Fibroblast of skin of scalp (primary cell): ENCODE measurements at places on chromosomes 7 and 10.

DNA sequence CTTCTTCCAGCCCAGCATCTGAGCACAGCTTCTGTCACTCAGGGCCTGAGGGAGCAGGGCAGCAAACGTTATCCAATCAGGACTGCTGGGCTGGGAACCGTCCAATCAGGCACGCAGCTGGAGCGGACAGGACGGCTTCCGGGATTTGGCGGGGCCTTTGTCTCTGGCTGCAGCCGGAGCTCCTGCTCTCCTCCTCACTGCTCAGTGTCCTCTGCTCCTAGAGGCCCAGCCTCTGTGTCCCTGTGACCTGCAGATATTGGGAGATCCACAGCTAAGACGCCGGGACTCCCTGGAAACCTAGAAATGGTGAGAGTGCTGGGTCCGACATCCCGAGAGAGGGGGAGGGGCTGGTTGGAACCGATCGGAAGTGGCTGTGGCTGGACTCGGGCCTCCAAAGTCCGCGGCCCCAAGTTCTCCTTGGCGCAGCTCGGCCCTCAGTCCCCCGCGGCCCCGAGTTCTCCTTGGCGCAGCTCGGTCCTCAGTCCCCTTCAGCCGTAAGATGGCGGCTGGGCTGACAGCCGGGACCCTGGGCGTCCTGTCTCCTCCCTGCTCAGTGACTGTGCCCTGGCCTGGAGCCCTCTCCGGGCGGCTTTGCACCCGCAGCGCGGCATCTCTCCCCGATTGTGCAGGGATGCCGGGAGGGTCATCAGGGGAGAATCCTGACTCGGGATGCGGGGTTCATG, at the start of gene ZNF107:
Gene ZNF107, plus strand, starts transcription at position 154 of the 683 bp plus-strand sequence. Its CDS starts 150 bp downstream, at position 304.
- DNase-seq: peak; percentile 94

DNA sequence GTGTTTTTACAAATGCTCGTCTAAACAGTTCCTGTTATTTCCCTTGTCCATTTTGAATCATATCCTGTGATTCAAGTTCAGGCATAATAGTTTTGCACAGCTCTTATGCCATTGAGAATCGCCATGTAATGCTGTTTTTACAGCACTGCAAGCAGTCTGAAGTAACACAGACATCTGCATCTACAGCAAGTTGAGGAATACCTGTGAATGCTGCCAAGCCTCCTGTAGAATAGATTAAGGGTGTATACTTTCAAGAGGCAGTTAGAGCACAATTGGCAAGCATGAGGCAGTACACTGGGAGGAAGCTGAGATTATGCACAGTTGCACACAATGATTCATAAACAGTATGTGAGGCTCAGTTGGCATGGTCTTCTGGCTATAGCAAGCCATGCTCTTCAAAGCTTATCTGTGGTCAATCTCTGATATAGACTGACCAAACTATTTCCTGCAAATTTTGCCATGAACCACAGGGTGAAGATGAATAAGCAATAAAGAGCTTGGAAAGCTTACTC, 121.9 kb upstream of the AKR1E2 start:
- peak; percentile 74 for DNase-seq

GRCh38 chr10:22683140-22683389, 31.3 kb downstream of the PIP4K2A start:
- DNase-seq: no peak

DNA sequence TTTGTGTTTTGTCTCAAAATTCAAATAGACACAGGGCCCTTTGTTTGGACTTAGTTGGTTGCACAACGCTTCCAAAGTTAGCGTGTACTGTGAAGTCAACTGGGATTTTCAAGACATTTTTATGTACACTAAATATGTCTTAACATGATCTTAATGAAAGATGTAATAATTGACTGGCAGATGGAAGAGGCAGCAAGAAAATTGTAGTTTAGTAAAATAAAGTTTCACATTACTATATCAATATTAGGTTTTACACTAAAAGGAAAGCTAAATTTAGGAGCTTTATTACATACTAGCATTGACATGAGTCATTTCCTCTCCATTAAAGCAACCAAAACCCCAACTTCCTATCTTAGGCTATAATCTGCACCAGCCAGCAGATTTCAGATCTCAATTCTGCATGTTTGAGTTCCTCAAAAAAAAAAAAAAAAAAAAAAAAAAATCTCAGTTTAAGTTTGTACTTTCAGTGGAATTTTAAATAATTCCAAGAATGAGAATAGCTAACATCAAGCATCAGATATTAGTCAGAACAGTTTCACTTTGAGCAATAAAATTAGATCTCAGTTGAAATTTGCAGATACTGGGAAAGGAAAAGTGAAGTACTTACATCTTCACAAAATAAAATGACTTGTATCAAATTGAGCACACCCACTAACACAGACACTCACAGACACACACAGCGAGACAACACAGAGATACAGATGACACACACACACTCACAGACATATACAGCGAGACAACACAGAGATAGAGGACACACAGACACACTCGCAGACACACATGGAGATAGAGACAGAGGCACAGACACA, 346.6 kb upstream of the KLF6 start:
- DNase-seq: peak; percentile 94

- DNase-seq: no peak
Observed at GRCh38 chr10:48501787-48502771, 102.8 kb downstream of the ARHGAP22 start.

- no peak for DNase-seq
Observed at GRCh38 chr10:43955002-43955596, 306.4 kb upstream of the ZNF32 start.

DNA sequence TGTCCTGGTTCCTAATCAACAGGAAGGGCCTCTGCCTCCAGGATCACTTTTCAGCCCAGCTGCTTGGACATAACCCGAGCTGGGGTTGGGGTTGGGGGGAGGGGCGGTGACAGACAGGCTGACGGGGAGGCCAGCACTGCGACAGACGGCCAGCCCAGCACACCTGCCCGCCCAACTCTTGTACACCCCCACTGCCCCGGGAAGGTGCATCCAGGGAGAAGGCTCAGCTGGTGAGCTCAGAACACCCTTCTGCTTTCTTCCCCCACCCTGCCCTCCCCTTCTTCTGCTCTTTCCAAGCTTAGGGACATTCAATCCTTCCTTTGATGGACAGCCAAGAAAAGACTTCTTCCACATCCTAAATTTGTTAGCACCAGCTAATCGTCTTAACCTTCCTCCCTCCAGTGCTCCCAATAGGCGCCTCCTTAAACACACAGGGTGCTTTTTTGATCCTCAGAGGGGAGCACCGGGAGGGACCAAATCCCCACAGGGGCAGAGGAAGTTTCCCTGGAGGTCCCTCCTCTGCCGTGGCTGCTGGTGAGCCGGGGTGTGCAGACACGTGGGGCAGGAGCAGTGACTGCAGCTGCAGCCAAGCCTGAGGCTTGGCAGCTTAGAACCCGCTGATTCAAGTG, 44.7 kb downstream of the COL13A1 start:
- DNase-seq: no peak

- no peak for DNase-seq
Observed at GRCh38 chr7:730501-731439, 3.7 kb upstream of the PRKAR1B start.

- peak; percentile 7 for DNase-seq
Observed at GRCh38 chr7:35252612-35253459, 1.1 kb downstream of the TBX20 start.

DNA sequence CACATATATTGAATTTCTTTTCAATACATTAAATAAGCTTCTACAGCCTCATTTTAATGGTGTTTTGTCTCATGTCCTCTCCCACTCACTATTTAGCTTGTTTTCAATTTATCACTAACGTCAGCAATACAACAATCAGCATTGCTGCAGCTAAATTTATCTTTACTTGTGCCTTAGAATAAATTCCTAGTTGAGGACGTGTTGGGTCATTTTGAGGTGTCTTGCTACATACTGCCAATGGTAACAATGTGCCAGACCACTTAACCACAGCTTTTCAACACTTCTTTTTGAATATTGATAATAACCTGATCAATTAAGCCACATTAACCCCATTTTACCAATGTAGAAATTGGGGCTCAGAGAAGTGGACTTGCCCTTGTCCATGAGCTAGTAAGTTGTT, 26.0 kb downstream of the FRMPD2 start:
- DNase-seq: no peak

GRCh38 chr7:141975806-141976523, 2.4 kb upstream of the TAS2R38 start:
- DNase-seq: peak; percentile 29
